Thyroid gland (tissue), 4 donors: ENCODE measurements at places on chromosomes 11 and 22.

- no peak for DNase-seq
Observed at GRCh38 chr22:49663823-49664222, 163.8 kb downstream of the BRD1 start.

DNA sequence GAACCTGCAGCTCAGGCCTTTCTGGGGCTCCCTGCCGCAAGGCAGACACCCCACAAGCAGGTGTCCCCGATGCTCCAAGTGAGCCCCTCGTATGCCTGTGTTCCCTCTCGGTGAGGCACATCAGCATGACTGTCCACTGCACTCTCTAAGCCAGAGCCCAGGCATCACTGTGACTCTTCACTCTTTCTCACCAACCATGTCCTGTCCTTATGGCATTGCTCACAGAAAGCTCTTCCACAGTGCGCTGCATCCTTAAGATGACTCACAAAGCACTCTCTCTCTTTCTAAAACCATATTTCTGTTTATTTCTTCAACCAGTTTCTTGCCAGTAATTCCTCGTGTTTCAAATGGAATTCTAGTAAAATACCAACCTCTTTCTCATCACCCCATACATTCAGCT is 18.1 kb downstream of the GAB4 start:
- no peak for DNase-seq

- DNase-seq = peak; percentile 52
Observed at GRCh38 chr11:33329705-33330329, 72.6 kb downstream of the HIPK3 start.

DNA sequence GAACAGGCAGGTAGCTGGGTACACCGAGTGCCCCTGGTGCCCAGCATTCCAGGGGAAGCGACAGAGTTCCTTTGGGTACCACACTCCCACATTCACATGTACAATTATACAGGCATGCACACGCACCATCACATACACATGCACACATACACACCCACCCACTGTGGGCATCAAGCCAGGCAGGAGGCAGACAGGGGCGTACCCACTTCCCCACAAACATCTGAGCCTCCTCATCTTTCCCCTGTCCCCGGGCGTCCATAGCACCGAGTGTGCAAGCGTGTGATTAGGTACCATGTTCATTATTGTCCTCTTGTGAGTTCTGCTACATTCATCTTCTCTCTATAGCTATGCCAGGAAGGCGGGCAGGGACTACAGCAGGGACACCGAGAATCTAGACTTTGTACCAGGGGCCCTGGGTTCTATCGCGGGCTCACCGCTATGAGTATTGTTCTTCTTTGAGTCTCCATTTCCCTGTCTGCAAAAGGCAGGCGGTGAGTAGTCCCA is 2.1 kb upstream of the CARD10 start:
- DNase-seq = no peak

- DNase-seq = no peak
Observed at GRCh38 chr11:34890812-34891211, 25.4 kb downstream of the APIP start.

- no peak for DNase-seq
Observed at GRCh38 chr11:133928628-133929059, 28.1 kb downstream of the IGSF9B start.

GRCh38 chr11:50298182-50298988 is 265.7 kb downstream of the OR4C45 start:
- no peak for DNase-seq

DNA sequence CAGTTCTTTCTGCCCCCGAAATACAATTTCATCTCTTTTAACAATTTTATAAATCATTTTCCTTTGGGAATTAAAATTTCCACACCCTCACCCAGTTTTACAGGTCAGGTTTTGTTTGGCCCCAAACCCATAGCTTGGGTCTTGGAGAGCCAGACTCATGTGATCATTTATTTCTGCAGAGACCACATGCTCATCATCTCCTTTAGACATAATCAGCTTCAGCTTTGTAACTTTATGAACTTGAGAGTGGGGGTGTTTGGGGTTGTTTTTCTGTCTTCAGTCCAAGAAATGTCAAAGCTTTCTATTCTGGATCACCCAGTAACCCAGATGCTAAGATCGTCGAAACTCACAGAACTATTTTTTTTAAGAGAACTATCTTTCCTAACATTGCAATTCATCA is 70.9 kb downstream of the DBX1 start:
- DNase-seq = no peak

DNA sequence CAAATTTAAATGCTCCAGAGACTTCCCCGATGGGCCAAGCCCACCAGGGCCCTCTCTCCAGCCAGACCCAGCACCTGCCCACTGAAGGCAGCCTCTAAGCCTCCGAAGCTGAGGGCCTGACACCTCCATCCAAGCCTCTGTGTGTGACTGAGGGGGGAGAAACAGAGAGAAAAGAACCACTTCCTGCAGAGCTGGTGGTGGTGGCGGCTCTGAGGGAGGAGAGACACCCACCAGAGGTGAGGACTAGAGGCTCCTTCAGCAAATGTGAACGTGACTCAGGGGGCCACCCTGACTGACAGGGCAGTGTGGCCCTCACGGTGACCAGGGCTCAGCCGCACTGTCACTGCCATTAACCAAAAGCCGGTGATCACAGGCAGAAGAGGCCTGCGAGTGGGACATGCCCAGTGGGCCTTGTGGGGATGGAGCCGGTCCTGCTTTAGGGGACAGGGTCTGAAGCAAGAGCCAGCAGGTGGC is 31.0 kb upstream of the CD5 start:
- no peak for DNase-seq

- no peak for DNase-seq
Observed at GRCh38 chr22:37163575-37164504, 14.1 kb upstream of the IL2RB start.

- DNase-seq = no peak
Observed at GRCh38 chr22:25045159-25045558, 92.6 kb downstream of the KIAA1671 start.

DNA sequence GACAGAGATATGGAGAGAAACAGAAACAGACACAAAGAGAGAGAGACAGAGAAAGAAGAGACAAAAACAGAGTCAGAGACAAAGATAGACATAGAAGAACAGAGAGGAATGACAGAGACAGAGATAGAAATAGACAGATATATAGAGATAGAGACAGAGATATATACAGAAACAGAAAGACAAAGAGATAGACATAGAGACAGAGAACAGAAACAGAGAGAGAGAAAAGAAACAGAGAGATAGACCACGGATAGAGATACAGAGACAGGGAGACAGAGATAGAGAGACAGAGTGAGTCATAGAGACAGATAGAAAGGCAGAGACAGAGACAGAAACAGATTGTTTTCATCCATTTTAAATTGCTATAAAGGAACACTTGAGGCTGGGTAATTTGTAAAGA is 12.3 kb upstream of the MPEG1 start:
- no peak for DNase-seq

DNA sequence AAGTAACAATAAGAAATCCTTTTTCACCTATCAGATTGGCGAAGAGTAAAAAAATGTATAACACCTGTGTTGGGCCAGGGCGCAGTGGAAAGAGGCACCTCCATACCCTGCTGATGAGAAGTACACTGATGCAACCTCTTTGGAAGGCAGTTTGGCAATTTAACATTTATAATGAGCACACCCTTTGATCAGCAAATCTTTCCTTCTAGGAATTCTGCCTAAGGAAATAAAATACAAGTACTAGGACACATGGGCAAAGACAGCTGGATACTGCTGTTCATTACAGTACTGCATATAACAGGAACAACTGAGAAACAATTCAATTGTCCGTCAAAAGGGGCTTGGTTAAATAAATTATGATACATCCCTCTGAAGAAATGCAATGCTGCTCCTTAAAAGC is 110.1 kb downstream of the RPL27A start:
- no peak for DNase-seq

DNA sequence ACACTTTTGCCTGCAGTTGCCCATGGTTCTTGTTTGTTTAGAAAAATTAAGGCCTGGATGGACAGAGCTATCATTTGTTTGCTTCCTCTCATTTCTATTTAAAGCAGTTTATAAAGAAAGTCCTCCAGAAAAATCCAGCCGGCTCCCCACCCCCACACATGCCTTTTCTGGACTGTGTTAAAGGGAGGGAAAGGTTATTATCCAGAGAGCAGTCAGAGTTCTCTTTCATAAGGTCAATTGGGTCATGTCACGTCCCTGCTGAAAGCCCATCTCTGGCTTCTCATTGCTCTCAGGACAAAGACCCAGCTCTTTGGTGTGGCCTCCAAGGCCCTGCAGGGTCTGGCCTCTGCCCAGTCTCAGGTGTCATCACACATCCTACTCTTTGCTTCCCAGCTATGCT is 9.8 kb upstream of the GRK3 start:
- no peak for DNase-seq

DNA sequence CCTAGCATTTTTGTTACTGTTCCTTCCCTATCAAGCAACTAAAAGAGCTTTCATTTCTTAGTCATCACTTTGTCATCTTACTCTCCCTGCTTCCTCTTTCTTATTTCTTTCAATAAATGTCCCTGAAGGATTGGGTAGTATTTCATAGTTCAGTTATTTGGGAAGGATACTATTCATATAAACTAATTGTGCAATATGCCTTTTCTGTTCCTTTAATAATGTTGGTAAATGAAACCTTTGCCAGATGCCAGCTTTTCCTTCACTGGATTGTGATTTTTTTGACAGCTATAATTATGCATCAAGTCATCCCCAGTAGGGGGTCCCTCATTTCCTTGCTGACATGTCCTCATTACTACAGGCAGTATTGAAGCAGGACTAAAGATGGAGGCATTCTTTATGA is 101.7 kb downstream of the ATM start:
- DNase-seq = no peak
